ENCODE measurements at places on chromosomes 2 and 18. TPM values are rescaled to one million over a fixed set of nuclear protein-coding genes. Genes with fewer than 3 reads are reported as not detected.

VAMP5 gene
- total RNA-seq: 24.4 TPM

LOXHD1 gene
- total RNA-seq: not detected

GDF7 gene
- not detected for total RNA-seq

FOXI3 gene
- total RNA-seq: not detected

TRIM54 gene
- 0.15 TPM for total RNA-seq

ARHGAP28 gene
- total RNA-seq: not detected

ERICH2 gene
- total RNA-seq: not detected

TCF7L1 gene
- total RNA-seq: not detected
